ENCODE measurements at places on chromosomes 2 and 18.

DNA sequence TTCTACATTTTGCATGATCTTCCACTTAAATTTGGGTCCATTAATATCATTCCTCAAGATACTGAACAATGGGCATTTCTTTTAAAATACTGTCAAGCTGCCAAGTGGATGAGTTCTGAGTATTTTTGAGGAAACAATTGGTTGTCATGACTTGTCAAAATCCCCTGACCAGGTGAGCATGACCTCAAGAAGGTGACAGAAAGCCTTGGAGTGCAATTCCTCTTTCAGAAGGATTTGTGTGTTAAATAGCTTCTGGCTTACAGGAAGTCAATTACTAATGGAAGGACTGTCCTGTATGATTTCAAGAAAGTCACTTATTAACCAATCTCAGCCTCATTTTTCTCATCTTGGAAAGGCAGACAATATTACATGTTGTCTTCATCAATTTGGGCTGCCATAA is 460.6 kb downstream of the TSN start:
- DNase-seq = no peak

DNA sequence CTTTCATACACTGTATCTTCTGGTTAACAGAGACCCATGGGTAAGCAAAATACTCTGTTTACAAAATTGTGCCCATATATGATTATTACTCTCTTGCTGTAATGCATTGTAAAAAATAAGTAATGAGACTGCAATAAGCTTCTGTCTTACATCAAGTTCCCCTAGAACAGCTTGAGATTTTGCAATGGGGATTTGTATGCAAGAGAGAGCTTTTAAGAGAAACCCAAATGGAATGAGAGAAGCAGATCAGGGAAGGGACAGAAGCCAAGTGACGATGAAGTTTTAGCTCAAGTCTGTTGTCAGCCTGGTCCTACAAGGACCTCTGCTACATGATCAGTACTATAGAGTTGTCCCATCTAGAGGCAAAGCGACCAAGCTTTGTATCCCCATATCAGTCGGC is 218.1 kb upstream of the VWC2L start:
- no peak for DNase-seq

GRCh38 chr2:167504061-167504460 is 615.8 kb downstream of the XIRP2 start:
- DNase-seq = no peak

GRCh38 chr2:219314804-219315468 is 5.7 kb upstream of the PTPRN start:
- no peak for DNase-seq

GRCh38 chr2:2834516-2835254 is 503.6 kb upstream of the MYT1L start:
- DNase-seq = no peak

DNA sequence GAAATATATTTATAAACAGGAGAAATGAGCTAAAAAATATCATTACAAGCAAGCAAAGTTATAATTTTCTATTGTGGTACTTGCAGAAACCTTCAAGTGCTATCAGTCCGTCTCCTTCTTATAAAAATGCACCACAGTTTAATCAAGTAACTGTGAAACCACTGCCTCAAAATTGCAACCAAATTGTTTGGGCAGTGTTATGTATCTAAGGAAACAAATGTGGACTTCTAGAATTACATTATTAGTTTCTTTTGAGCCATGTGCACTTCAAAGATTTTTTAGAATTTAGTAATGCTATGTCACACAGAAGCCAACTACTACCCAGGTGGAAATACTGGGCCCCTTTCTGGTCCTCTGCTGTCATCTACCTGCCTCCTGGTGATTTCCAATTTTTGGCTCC is 495.6 kb downstream of the NYAP2 start:
- DNase-seq = peak; percentile 8

GRCh38 chr2:224432003-224432579 is 30.2 kb upstream of the FAM124B start:
- no peak for DNase-seq

- DNase-seq = no peak
Measured at GRCh38 chr2:189657867-189658266, 3.4 kb upstream of the ASNSD1 start.

DNA sequence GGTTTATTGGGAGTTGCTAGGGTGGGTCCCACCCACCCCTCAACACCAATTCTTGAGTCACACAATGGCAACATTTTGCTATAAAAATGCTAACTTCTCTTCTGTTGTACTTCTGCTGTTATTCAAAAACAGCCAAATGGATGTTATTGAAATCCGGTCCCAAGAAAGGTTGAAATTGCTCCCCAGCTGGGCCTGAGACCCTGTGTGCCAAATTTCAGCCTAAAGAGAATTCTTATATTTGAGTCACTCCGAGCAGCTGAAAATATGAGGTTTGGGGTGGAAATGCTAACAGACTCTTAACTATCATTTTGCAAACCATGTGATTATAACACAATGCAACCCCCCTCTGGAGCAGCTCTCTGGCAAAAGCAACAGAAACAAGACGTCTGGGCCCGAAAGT is 27.0 kb upstream of the ACVR1 start:
- no peak for DNase-seq

- no peak for DNase-seq
Measured at GRCh38 chr2:113175042-113175628, 1.4 kb downstream of the PSD4 start.

DNA sequence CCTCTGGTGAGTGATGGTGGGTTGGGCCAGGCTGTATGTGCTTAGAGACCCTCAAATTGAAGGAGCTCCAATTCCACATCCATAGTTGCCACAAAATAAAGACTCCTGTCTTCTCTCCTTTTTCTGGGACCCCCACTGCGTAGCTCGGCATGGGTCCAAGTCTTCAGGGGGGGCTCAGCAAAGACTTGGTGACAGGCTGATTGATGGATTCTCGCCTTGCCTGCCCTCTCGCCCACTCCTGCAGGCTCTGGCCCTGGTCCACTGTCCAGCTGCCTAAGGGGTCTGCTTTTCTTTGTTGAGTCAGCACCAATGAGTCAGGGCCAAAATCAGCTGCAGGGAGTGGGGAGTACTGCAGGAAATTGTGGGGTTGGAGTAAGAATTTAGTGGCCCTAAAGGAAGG is 21.5 kb downstream of the RPL37A start:
- DNase-seq = peak; percentile 59

- peak; percentile 28 for DNase-seq
Measured at GRCh38 chr2:9405636-9406035, 17.7 kb downstream of the ITGB1BP1 start.

GRCh38 chr2:68414876-68415275 is 49.8 kb downstream of the PLEK start:
- DNase-seq = no peak

- DNase-seq = peak; percentile 96
Measured at GRCh38 chr2:10297959-10298531, 4.7 kb upstream of the HPCAL1 start.

DNA sequence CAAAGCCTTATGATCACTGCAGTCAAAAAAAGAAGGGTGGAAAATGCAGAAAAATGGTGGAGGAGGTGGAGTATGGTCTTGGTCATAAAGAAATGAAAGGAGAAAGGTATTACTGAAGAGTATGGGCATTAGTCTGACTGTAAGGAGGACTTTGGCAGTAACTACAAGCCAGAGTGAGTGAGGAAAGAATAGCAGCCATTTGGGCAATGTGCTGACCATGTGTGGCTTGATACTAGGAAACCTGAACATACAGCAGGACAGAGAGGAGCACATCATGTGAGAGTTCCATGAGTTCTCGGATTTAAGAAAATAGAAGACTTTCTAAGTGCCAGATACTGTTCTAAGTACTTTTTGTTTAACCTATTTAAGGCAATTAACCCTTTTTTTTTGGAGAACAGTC is 8.5 kb downstream of the DTNA start:
- no peak for DNase-seq

DNA sequence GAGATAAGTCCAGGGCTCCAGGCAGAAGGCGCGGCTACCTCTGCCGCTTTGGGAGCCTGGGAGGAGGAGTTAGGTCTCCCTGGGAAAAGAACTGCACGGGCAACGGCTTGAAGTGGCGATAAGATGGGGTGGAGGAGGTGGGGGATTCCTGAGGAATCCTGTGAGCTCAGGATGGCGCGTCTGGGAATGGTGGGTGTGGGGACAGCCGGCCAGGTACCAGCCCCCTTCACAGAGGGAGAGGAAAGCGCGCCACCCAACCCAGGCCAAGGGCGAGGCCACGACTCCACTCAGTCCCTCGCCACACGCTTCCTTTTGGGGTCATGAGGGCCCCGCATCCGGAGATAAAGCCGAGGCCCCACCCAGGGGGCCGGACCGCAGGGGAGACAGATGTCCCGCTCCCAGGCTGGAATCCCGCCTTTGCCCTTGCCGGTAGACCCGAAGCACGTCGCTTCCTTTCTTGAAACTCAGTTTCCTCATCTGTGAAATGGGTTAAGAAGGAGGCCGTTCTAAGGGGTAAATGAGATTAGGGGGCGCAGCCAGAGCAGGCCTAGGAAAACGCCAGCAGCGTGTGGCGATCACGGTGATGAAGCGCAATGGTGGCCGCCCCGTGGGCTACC is 1.7 kb upstream of the CTDSP1 start:
- peak; percentile 86 for DNase-seq

DNA sequence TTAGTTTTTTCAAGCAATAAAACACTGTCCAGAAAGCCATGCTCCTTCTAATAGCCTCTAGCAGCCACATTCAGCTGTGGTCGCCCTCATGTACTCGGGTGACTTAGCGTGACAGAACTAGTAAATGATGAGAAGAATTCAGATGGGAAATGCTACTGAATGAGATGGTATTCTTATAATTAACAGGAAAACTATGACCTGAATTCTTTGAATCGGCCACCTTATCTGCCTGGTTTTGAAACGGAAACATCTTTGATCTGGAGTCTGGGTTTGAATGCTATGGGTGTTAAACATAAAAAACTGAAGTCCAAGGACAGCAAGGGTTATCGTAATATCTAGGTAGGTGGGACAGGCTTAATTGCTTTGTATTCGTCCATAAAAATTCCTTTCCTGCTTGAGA is 138.8 kb upstream of the DNMT3A start:
- DNase-seq = no peak

DNA sequence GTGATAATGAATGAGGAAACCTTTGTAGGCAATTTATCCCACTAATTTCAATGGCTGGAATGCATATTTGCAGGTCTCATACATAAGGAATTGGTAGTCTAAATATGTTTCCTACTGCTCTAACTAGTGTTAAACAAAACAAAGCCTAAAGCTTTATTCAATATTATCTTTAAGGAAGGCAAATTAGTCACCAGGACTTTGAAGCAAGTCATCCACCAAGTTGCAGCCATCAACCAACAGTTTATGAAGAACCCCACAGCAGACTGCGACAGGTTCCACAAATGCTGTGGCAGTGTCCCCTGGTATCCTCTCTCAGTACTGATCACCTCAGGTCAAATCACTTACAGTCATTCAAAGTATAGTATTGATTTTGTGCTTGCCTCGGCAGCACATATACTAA is 181.5 kb upstream of the ZFP36L2 start:
- peak; percentile 33 for DNase-seq

DNA sequence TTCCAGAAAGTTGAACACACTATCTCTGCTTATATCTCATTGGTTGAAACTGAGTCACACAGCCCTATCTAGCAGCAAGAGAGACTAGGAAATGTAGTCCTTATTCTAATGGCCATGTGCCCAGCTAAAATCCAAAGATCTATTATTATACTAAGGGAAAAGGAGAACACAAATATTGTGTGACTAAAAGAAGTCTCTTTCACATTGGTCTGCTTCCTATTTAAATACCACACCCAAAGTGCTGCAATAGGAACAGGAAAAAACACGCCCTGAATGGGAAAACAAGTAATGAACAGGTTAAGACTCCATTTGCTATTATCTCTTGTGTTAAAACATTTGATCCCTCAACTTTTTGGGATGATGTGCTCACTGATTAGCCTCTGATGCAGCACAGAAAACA is 86.8 kb upstream of the BARD1 start:
- DNase-seq = no peak

DNA sequence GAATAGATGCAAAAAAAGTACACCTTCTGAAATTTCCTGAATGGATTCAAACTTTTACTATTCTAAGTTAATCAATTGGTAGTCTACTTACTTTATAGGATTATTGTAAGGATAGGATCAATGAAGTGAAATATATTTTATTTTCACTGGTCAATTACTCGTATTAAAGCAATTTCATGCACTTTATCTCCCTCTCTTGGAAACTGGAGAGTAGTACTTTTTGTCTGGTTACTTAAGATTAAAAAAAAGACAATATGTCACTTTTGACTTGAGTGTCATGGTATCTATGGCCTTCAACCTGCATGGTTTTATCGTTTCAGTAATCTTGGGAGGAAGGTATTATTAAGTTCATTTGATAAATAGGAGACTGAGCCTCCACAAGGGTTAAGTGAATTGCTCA is 1.0 kb upstream of the KYNU start:
- no peak for DNase-seq

DNA sequence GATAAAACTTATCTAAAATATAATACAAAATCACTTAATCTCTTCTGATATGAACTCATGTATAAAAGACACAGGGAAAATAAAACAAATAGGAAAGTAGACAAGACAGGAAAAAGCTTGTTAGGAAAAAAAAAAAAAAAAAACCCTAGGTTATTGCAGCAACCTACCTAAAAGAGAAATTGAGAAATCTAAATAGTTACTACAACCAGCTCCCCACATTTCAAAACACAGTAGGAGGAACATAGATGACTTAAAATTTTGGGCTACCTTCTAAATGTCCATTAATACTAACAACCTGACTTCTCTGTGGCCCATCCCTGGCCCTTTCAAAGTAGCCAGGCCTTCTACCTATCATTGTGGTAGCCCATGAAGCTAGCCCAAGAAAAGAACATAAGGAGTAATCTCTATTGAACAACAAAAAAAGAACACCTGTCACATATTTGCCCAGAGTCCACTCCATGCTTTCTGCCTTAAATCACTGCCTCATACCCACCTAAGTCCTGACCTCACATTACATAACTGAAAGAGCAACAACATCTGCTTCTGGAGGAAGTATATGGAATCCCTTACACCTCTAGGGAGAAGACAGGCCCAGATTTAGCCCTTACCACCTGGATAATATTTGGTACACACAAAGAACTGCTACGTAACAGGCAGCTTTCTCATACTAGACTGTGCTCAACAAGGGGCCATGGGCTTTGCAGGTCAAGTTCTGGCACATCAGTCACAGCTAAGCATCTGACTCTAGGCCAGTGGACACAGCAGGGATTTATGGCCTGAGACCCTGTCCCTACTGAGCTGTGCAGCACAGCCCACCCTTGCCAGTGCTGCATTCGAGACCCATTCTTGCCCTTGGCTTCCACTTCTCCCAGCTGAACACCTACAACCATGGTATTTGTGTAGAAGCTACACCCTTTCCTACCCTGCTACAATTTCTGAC is 8.5 kb downstream of the SUCLG1 start:
- DNase-seq = no peak

GRCh38 chr2:69969126-69969983 is 7.9 kb upstream of the ASPRV1 start:
- no peak for DNase-seq

DNA sequence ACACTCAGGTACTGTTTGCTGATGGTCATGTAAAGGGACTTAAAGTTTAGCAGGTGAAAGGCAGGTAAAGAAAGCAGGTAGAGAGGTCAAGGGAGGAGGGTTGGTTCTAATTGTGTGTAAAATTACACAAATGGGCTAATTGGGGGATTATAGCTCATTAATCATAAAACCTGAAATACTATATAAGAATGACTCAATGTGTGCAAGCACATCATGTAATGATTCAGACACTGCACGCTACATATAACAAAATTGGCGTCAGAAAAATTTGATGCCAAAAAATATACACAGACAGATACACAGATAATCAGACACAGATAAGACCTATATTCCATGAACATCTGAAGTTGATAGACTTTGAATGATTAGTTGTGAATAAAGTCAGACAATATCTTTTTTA is 120.7 kb upstream of the LMAN1 start:
- DNase-seq = no peak

Measured in EL (cell line).